DMS53 (cell line): ENCODE measurements at places on chromosomes 6 and 20.
A peak's percentile ranks its signal among the peaks of the same experiment; 100 is the strongest.

DNA sequence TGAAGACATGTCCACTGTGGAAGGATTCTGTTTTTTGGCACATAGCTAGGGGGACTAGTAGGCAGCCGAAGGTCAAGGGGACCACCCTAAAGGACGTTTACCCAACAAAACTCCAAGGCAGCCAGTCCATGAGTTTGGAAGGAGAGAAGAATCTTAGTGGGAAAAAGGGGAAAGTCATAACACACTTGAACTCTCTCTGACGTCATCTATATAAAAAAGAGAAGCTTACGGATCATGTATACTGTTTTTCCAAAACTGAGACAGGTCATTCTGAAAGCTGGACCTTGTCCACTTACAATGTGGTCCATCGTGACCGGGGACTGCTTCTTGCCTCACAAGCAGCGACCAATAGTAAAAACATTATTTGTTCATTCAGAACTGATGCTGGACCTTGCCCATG, 95.5 kb downstream of the MBOAT1 start:
- no peak for DNase-seq

GRCh38 chr6:28245206-28245941, 6.7 kb downstream of the ZKSCAN4 start:
- no peak for DNase-seq

DNA sequence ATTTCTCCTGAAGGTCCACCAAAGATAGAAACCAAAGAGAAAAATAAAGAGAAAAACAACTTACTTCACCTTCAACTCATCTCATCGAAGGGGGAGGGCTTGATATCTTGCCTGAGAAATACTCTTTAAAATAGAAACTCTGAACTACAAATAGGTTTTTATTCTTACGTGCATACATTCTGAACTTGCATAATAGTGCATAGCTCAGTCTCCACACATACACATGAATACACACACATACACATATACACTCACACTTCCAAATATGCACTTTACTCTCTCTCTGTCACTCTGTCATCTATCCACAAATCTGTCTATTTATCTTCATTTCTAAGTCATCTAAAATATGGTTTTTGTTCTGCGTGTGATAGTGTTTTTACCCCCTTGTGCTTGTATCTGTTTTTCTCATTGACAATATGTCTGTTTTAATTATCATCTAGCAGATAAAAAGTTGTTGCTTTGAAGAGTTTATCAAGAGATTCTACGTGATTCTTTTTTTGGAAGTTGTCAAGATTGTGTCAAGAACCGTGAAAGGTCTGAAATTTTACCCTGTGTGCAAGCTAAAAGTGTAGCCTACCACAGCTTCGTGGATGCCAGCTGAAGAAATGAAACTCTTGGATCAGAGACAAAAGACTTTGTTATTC, 468.8 kb downstream of the EPM2A start:
- DNase-seq, result no peak

DNA sequence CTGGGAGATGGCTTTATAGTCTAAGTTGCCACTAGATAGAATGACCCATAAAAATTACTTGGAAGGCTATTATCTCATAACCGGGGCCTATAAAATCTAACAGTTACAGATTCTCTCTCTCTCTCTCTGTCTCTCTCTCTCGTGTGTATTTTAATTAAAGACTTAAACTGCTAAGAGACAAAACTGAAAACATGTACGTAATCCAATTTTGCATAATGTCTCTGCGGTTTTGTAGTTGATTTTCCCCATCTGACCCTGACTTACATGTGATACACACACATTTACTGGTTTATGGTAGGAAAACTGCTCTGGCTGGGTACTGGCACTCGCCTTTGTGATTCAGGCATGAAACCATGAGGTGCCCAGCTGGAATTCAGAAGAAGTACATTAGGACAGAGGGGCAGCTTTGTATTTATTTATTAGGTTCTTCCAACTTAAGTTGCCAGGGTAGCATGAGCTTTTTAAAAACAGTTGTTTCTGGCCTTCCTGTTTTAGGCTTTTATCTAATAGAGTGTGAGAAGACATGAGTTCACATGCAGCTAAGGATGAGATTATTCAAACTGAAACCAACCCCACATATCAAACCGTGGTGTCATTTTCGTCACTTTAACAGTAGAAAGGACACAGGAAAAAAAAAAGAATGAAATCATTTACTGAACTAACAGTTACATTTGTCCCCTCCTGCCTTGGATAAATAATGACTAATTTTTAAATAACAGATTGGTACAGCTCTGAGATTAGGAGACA, 182.5 kb downstream of the GMPR start:
- DNase-seq, result no peak

GRCh38 chr20:51597389-51598231, 55.1 kb upstream of the NFATC2 start:
- no peak for DNase-seq

DNA sequence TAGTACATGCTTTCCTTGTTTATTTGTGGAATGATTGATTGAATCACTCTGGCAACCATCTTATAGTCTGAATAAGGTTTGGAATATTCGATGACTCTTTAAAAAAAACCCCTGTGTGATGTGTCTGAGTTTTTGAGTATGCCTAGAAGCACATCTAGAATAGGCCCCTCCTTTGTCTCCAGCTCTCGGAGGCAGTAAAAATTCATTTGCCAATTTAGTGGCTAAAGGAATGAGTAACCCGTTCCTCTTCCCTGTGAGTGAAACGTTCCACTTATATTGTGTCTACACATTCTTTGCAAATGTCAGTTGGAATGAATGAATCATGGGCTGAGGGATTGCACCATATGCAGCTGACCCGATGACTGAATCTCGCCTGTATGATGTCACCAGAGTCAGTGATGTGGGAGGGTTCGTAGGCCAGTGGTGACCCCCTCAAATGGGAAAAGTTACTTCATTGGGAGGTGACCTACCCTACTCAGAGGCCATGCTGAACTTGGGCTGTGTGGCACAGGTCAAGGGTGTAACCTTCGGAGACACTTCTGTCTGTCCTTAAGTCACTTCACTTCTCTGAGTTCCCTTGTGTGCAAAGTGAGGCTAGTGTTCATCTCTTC, 21.6 kb downstream of the MOCS3 start:
- DNase-seq, result peak; percentile 14

- DNase-seq, result no peak
Measured at GRCh38 chr6:86355271-86355670, 582.1 kb upstream of the HTR1E start.

- DNase-seq, result no peak
Measured at GRCh38 chr20:11270566-11270965, 596.8 kb upstream of the JAG1 start.

DNA sequence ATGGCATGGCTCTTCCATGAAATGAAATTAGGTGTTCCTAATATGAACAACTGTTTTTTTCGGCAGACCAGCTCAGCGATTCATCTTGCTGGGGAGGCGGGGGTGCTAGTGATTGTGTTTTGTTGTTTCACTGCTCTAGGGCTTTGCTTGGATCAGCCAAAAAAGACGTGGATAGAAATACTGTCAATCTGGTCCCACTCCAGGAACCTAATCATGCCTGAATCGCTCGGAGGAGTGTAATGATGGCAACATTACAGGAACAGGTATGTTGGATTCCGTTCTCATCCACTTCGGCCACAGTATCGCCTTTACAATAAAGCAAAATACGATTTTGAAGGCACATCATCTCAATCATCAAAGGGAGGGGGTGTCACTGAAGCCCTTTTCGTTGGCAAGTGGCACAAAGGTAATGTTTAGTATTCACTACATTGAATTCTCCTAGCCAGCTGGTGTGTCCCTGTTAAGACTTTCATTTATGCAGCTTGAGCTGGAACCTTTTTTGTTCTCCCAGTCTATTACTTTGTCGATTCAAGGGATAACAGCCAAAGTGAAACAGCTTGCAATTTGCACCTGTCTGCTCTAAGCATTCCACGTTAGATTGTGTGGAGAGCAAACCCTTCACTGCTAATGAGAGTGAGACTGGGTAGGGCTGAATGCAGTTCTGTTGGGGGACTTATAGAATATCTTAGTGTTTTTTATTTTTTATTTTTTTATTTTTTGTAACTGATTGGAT, 477.7 kb downstream of the TFAP2A start:
- no peak for DNase-seq

- peak; percentile 71 for DNase-seq
Measured at GRCh38 chr6:157778719-157779118, 44.3 kb upstream of the SNX9 start.

DNA sequence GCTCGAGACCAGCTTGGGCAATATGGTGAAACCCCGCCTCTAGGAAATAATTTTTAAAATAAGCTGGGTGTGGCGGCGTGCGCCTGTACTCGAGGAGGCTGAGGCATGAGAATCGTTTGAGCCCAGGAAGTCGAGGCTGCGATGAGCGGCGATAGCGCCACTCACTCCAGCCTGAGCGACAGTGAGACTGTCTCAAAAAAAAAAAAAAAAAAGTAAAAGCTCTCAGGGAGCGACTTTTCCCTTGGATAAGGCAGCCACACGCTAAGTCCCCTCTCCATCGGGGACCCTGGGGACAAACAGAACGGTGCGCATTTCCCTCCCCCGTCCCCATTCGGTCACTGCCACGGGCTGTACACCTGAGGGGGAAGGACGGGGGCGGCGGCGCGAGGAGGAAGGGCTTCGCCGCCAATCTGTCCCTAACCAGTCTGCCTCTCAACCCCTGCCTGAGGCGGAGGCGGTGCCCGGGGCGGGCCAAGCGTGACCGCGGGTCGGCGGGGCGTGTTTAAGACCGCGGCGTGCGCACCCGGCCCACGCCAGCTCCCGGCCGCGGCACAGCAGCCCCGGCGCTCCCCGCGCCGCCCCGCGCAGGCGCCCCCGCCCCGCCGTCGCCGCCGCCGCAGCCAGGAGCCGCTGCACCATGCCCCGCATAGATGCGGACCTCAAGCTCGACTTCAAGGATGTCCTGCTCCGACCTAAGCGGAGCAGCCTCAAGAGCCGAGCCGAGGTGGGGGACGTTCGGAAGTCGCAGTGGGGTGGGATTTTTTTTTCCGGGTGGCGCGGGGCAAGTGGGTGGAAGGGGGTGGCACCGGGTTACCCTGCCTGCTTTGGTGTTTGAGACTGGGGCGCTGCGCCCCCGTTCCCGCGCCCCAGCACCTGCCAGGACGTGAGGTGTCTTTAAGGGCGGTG, at the start of gene GMPR:
TSS of gene GMPR (plus strand) at position 531 of the 906 bp plus-strand sequence. CDS start at position 638, 107 bp downstream.
- peak; percentile 90 for DNase-seq

DNA sequence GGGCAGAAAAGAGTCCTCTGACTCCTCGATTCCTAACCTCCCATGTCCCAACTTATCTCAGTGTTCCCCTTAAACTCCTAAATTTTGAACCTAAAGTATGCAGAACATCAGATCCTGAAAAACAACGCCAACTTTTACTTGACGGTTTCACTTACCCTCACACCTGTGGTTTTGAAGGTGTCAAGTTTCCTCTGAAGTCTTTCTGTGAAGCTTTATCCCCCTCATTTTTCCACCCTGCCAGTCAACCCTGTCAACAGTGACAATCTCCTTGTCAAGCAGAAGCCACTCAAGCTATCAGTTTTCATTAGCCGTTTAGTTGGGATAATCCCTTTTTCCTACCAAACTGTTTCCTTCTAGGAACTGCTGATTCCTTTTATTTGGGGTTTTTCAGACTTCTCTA, 245.4 kb upstream of the PREP start:
- DNase-seq, result peak; percentile 22
